AG09319 (cell line): ENCODE measurements at places on chromosomes 12 and 14.

- DNase-seq = no peak
Observed at GRCh38 chr12:132176920-132177551, 32.8 kb downstream of the NOC4L start.

DNA sequence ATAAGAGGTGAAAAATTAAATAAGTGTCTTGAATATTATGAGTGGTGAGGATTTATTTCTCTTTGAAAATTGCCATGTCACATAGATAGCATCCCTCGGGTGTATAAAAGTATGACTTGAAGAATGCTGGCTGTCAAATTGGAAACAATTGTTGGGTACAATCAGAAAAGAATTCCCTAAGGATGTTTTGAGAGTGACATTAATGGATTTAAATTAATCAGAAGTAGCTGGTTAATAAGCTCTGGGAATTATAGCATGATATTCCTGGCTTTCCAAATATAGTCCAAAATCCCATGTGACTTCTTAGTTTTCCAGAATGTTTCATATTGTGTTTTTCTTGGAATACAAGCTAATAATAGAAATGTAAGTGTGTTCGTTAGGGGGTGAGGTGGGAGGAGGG, 196.5 kb downstream of the ANO4 start:
- no peak for DNase-seq

DNA sequence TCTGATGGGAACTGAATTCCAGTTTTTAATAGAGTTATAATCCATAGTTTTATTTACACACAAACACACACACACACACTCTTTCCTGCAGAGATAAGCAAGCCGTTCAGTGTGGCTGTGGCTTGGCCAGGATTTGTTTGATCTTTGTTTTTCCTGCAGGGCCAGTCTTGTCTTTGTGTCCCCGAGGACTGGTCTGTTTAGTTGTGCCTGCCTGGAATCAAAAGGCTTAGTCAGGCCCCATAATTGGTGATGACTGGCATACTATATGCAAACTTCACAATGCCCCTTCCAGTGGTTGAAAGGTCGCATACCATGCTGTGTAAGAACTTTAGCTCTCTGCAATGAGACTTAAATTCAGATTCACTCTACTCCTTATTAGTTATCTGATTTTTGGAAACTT, 26.0 kb downstream of the WBP11 start:
- no peak for DNase-seq

GRCh38 chr12:879641-880040, 69.9 kb downstream of the RAD52 start:
- DNase-seq = no peak

GRCh38 chr14:76273346-76273745, 102.6 kb upstream of the ESRRB start:
- no peak for DNase-seq

- DNase-seq = no peak
Observed at GRCh38 chr14:31827325-31827724, 249.8 kb upstream of the ARHGAP5 start.

- no peak for DNase-seq
Observed at GRCh38 chr12:6426882-6427671, 17.7 kb upstream of the CD27 start.

DNA sequence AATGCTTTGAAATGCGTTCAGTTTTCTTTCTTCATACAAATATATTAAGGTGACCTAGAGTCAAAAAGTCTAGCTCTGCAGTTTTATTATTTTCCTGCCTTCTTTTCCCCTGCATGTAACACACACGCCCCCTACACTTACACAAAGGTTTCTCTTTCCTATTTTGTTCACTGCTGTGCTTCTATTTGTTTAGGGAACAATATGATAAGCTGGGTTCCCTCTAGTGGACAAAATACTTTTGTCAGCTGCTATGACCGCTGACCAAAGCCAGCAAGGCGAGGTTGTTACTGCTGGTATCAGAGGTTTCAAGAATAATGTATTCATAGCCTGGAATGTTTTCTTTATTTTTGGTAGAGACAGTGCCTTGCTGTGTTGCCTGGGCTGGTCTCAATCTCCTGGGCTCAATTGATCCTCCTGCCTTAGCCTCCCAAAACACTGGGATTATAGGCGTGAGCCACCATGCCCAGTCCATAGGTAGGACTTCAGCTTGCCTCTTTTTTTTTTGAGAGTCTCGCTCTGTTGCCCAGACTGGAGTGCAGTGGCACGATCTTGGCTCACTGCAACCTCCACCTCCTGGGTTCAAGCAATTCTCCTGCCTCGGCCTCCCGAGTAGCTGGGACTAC, 33.4 kb downstream of the FNTB start:
- peak; percentile 53 for DNase-seq

DNA sequence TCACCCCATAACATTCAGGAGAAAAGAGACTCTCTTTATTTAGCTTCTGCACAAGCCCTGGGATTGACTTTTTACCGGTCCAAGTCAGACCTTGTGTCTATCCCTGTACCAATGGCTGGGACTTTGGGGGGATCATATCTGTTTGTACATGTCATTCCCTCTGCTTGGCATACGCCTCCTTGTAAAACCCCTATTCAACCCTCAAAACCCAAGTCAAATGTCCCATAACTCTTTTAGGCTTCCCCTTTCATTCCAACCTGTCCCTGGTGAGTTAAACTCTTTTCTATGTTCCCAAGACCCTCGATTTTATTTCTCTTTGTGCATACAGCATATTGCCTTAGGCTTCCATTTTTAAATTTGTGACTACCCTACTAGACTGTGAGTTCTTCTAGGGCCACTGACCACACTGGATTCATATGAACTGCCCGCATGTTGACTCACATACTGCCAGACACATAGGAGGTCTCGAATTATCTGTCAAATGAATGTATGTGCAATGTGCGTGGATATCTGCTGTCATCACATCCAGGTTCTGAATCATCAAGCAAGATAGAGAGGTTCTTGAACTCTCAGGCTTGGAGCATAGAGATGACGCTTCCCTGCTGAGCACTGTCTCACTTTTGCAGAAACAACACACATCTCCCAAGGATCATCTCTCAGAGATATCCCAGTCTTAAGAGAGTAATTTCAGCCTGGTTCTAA, 548.6 kb upstream of the TBX3 start:
- no peak for DNase-seq

GRCh38 chr14:68286667-68287066, 467.1 kb downstream of the RAD51B start:
- DNase-seq = no peak

DNA sequence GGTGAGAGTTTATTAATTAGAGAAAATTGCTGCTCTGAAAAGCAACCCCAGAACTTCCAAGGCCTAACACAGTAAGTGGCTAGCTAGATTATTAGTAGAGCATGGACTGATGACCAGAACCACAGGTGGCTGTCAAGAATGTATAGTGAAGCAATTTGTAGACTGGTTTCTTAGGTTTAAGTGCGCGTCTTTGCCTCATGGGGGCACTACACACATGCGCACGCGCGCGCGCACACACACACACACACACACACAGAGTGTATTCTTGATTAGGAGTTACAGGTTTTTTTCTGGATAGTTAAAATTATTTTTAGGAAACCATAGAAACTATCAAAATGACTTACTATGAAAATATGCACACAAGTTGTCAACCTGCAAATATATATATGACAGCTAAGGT, 66.5 kb downstream of the BHLHE41 start:
- DNase-seq = no peak

GRCh38 chr14:62187265-62187664, 425.0 kb downstream of the SNAPC1 start:
- no peak for DNase-seq

- DNase-seq = no peak
Observed at GRCh38 chr12:52792185-52793029, 3.5 kb downstream of the KRT3 start.

DNA sequence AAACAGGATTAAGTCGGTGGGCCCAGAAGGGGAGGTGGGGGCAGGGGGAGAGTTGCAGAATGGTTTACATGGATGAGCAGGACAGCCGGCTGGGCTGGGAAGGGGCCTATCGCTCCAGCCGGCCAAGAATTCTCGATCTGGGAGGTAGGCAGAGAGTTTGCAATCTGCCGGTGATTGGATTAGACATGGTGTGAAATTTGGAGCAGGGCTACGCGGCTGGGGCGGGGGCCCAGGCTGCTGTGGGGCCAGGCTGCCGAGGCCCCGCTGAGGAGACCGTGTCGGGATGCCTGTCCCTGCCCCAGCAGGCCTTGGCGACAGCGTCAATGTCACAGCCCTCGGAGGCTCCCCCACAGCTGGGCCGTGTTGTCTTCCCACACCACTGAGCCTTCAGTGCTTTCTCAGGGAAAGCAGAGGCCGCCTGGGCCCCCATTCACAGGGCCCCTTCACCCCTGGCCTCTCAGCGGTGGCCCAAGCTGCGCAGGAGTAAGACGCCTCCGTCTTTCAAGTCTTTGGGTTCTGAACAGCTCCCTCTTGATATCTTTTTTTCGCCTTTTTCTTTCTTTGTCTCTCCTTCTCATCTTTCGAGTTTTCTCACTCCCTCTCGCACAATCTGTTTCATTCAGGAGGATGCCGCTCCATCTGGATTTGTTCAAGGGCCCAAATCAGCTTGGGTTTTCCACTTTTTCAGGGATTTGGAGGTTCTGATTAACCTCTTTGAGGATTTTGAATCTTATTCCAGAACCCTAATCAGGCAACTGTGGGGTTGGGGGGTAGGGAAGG, 117.5 kb upstream of the PARP11 start:
- no peak for DNase-seq

DNA sequence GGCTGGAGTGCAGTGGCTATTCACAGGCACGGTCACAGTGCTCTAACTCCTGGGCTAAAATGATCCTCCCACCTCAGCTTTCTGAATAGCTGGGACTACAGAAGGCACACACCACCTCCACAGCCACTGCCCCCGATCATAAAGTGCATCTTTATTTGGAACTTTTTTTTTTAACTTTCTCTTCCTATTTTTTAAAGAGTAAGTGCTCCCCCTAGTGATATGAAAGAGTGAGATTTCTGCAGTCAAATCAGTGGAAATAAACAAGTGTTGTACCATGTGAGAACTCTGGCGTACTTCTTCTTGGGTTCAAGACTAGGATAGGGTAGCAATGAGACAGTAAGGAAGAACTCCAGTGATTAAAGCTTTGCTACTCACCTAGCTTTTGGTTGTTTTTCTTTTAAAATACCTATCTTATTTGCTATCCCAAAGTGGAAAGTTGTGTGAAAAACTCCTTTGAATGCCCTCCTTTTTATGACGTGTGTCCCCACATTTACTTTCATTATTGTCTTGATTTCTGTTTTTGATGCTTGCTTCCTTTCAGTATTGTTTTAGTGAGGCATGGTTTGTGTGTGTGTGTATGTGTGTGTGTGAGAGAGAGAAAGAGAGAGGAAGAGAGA, 6.6 kb downstream of the PPP4R4 start:
- no peak for DNase-seq

DNA sequence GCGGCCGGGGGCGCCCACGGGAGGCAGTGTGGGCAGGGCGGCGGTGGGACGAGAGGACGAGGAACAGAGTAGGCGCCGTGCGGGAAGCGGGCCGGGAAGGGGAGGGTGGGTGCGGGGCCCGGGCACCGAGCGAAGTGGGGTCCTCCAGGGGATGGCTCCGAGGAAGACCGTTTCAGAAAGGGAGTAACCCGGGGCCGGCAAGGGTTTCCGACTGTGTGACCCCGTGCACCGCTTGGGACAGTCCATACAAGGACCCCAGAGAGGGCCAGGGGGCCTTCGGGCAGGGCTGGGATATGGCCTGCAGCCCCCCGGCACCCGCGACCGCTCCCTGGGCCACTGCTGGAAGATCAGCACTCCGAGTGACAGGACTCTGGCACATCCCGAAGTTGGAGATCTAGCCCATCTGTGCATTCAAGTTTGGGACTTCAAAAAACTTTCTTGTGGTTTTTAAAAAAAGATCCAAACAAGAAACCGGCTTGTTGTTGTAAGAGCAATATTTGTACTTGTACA, 448 bp downstream of the TSPAN9 start:
- no peak for DNase-seq

GRCh38 chr12:5437182-5437583, 5.3 kb downstream of the NTF3 start:
- no peak for DNase-seq

DNA sequence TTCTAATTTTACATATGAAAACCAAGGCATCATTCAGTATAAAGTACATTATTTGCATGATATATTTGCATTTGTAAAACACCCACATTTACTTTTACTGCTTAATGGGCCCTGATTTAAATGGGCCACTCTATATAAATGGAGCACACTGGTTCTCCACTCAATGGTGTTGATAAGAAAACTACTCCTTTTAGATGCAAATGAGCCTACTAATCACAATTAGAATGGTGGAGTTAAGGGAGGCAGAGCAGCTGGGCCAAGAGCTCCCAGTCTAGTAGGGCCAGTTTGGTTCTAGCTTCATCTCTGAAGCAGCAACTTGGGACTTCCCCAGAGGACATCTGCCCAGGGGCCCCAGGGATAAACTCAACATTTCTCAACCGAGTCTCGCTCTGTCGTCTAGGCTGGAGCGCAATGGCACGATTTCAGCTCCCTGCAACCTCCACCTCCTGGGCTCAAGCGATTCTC, 120.7 kb downstream of the FOXN3 start:
- DNase-seq = no peak

GRCh38 chr12:67327466-67327865, 58.3 kb downstream of the CAND1 start:
- DNase-seq = no peak

DNA sequence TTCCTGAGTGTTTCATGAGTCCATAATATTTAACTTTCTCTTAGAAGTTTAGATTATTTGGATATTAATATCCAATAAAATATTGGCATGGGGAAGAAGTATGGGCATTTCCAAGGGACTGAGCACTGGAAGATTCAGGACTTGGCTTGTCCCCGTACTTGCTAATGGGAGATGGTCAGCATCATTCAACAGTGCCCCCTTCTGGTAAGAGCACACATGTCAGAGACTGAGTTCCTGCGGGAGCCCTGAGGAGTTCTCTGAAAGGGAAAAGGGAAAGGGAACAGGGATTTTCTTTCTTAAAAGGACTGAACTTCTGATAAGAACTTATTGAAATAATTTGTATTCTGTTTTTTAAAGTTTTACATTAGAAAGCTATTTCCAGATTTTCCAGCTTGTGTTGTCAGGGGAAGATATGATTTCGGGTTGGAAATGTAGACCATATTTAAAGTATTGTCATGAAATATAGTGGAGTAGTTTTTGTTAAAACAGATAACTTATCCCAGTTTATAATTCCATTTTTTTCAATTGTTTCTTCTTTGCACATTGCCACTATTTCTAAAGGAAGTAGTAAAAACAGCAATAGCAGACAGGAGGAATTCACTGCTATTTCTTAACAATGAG, 59.8 kb upstream of the C12orf71 start:
- DNase-seq = peak; percentile 57

DNA sequence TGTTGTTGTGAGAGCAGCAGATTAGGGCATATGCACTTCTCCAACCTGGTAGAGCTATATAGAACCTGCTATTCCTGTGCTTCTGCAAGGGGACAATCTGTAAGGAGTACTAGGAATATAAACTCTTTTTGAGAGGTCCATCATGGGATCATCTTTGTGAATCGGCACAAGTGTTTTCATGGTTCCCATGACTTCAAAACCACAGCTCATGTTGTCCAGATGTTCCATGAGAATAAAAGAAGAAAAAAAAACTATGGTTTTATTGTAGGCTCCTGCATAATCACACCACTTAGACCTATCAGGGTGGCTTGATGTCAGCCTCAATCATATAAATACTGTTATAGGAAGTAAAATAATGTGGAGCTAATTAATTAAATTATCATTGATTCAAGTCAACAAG, 311.4 kb upstream of the ATP2B1 start:
- DNase-seq = no peak
